ENCODE measurements at places on chromosomes 12 and 14. TPM values are rescaled to one million over a fixed set of nuclear protein-coding genes. Genes with fewer than 3 reads are reported as not detected.

- no peak for DNase-seq
These were observed 51.8 kb downstream of the ZFYVE21 start for GRCh38 chr14:103767336-103767894.

DNA sequence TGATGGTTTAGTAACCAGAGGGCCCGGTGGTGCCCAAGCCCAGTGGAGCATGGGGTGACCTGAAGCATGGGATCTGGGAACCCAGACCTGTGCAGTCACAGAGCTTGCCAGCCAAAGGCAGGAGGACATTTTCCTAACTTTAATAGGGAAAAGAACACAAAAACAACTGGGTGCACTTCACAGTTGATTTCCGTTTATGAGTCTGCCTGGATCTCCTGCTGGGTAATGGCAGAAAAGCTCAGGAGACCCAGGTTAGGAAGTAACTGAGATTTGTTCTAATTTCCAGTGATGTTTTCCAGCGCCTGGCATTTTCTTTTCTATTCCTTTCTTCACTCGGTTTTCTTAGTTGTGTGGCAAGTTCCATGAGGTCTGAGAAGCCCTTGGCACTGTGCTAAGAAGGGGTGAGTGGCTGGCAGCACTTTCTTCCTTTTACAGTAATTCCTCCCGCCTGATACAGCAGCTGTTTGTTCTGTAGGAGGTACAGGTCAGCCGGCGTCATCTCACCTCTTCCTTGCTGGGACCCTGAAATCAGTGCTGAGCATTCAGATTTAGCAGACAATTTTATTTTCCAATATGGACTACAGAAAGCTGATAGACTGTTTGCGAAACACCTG, 5.1 kb downstream of the CACNA1C start:
- no peak for DNase-seq

GRCh38 chr12:57142121-57142520, 5.3 kb downstream of the LRP1-AS start:
- DNase-seq, result no peak

GRCh38 chr12:12839873-12840579, 26.9 kb downstream of the DDX47 start:
- no peak for DNase-seq

DNA sequence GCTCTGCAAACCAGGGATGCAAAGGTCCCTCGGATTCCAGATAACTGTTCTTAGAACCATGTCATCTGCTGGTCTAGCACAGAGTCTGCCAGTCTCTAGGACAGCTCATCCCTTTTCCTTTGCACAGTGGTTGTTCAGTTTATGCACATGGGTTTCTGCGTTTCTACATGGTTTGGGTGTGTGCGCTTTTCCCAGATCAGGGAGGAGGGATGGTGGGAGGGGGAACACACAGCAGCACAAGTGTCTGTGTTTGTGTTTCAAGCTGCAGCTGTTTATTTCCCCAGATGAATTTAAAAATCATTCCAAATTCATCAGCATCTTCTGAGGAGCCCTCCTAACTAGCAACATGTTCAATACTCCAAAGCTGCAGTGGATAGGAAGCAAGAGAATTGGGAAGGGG, 45.4 kb downstream of the ANO2 start:
- no peak for DNase-seq

GRCh38 chr14:85118274-85118673, 411.7 kb upstream of the FLRT2 start:
- no peak for DNase-seq

- DNase-seq, result no peak
These were observed 222.7 kb upstream of the FOXN3 start for GRCh38 chr14:89639687-89640086.

GRCh38 chr12:46153268-46153872, 115.5 kb downstream of the SLC38A1 start:
- DNase-seq, result no peak

DNA sequence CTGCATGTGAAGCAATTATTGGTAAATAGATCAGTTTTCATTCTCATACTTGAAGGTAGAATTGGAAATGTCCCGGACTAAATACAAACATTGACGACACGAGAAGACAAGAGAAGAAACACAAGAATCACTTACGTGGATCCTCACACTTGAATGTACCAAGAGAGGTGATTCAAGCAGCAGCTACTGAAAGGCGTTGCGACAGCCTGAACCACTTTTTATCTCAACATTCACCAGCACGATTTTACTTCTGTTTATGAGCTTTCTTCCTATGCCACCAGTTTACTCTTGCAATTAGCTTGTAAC, 3.6 kb upstream of the FZD10 start:
- no peak for DNase-seq

GRCh38 chr12:111673503-111673902, 12.3 kb downstream of the BRAP start:
- DNase-seq, result no peak

SLC10A1 gene
- total RNA-seq, result not detected

EIF2S3B gene
- total RNA-seq, result 0.96 TPM
